NB4 (cell line): ENCODE measurements at places on chromosomes 7 and 10.

GRCh38 chr7:3285652-3286051 is 15.4 kb upstream of the SDK1 start:
- DNase-seq = no peak

DNA sequence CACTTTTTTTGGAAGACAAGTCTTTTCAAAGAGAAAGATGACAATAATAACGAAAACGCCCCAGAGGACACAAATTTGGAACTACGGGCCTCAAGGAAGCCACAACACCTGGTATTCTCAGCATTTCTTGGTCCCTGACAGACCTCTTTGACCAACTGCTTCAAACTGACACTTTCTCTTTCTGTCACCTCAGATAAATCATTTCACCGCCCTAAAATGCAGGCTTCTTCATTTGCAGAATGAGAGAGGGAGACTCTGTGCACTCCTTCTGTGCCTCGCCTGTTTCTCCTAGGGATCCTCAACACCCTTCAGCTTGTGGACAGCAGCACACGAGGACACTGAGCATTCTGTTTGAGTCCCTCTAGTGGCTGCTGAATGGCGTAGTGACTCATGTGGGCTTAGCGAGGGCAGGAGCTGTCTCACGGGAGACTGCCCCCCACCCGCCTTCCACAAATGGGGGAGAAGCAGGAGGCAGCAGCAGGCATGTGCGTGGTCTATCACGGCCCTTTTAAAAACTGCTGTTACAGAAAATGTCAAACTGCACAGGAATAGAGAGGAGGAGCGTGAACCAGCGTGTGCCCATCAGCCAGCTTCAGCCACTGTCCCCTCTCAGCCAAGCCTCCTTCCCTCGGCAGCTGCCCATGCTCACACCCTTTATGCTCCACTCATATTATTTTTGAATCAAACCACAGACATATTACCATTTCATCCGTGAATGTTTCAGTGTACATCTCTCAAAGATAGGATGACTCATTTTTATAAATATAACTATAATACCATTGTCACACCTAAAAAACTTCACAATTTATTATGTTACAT is 41.4 kb downstream of the GSDME start:
- peak; percentile 67 for DNase-seq

GRCh38 chr10:132808383-132809231 is 22.7 kb upstream of the NKX6-2 start:
- DNase-seq = no peak

DNA sequence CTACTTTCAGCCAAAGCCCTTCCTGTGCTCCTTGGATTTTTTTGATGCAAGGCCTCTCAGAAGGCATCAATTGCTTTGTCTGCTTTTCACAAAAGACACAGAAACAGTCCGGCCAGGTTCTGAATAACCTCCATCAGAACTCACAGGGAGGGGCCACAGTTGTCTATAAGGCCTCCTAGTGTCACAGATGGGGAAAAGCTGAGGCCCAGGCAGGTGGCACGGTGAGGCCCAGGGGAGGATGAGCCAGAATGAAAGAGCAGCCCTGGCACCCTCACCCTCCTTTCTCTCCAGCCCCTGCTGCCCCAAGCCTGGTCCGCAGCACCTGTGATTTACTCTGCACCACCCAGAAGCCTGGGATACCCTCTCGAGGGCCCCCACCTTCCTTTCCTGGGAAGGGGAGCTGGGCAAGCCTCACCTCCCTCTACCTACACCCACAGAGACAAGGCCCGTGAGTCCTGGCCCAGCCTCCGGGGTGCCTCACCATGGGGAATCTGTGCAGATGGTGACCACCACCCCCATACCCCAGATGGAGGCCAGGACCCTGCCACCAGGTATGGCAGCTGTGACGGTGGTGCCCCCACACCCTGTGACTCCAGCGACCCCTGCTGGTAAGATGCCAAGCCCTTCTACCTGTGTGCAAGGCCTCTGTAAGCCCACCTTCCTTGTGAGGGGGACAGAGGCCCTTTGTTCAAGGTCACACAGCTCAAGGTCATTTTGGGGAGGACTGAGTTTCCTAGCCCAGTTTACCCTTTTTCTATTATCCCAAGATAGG is 26.2 kb upstream of the ZNF467 start:
- DNase-seq = peak; percentile 61

DNA sequence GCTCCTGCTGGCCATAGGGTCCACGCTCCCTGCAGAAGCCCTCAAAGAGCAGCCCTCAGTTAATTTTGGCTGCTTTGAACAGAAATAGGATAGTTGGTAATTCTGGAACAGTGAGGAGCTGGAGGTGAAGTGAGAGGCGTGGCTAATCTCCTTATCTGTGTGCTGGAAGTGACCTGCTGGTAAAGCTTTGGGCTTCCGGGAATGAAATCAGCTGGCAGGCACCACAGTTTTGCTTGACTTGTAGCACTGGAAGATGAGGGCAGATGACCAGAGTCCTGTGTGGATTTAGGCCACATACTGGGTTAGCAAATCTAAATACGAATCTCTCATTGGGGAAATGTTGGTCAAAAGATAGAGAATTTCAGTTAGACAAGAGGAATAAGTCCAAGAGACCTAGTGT is 10.2 kb downstream of the ATP6V0E2 start:
- DNase-seq = peak; percentile 2

- no peak for DNase-seq
Observed at GRCh38 chr10:112728997-112729396, 221.1 kb upstream of the TCF7L2 start.

- no peak for DNase-seq
Observed at GRCh38 chr10:81874875-81875466, at the start of gene NRG3. TSS of gene NRG3 (plus strand) at chr10:81875194.

DNA sequence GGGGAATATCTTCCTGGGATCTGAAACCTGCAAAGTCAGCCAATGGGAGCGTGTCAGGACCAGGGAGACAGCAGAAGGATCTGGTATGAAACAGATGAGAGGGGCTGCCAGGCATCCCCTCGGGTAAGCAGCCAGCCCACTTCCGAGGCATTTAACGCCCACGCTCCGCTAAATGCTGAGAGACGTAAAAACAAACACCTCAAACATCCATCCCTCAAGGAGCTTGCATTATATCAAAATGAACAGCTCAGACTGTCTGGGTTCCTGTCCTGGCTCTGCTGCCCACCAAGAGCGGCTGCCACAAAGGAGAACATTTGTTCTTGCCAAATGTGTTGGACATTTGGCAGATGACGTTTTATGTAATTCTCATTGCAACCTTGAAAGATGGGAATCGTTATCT is 7.0 kb upstream of the SERPINE1 start:
- DNase-seq = no peak

DNA sequence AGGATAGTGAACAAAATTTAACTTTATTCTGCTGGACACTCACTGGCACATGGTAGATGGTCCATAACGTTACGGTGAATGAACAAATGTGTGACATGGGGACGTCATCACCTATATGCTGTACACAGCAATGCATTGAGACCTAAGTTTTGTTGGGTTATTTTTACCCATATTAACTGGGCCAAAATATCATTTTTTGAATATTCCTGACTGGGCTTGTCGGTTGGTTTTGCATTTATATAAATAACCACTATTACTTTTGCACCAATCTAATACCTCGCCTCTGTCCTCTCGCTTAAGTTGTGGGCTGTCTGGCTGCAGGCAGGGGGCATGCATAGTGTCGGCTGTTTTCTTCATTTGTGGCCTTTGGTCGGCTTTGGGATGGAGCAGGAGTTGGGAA is 161.7 kb downstream of the USP6NL start:
- no peak for DNase-seq

GRCh38 chr7:71482284-71482683 is 350.3 kb downstream of the GALNT17 start:
- no peak for DNase-seq

GRCh38 chr7:17313194-17313593 is 14.7 kb downstream of the AHR start:
- DNase-seq = no peak

DNA sequence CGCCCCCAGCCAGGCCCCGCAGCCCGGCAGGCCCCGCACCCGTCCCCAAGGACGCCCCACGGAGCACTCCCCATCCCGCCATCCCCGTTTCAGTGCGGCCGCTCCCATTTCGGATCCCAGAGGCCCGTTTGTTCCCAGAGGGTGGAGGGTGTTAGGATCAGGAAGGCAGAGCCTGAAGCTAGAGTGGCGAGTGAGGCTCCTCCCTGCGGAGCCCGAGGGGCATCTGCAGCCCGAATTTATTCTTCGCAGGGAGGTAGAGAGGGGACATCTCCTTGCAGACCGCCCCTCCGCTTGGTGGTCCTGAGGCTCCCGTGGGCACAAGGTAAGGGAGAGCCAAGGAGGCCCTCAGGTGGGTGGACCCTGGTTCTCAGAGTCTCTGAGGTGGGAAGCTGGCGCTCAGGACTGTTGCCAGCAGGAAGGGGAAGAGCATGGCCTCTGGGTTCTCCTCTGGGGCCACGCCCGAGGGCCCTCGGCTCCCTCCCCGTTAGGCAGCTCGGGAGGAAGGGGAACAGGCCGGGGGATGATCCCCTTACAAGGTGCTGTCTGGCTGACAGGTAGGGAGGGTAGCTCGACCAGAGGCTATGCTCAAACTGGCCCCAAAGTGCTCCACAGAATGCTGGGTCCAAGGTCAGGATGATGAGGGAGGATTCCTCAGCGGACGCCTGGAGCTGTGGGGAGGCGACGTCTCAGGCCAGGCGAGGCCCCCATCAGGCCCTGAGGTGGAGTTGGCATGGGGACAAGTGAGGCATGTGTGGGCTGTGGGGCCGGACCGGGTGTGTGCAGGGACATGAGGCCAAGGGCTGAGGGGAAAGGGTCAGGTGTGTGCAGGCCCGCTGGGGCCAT is 17.4 kb downstream of the POLL start:
- peak; percentile 35 for DNase-seq

GRCh38 chr10:51768886-51769465 is 69.6 kb upstream of the CSTF2T start:
- DNase-seq = no peak

GRCh38 chr7:80708123-80708522 is 69.7 kb downstream of the CD36 start:
- DNase-seq = no peak

DNA sequence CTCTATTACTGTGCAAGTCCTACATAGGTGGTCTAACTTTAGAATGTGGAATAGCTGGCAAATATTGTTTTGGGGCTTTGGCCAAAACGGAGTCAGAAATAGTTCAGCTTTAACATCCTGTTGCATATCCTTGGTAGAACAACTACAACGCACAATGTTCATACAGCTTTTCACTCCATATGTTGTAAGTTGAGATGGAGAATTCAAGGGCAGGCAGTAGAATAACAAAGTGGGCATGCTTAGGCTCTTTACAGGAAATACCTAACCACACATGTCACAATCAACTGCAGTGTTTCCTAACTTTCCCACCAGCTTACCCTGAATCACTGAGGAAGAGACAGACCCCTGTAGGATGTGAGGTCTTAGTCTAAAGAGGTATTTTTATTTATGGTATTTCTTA is 122.3 kb downstream of the PPP1R3A start:
- DNase-seq = peak; percentile 90

DNA sequence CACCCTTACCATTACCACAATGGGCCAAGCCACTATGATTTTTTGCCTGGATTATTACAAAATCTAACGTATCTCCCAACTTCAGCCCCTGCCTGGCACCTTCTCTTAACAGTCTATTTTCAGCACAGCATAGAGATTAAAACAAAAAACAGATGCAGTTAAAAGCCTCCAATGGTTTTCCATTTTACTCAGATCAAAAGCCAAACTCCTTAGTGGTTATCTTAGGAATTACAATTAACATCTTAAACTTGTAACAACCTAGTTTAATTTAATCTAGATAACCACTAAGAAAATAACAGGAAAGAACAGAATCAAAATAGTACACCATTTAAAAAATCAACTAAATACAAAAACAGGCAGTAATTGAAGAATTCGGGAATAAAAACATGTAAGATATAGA is 43.5 kb downstream of the DNAJC1 start:
- DNase-seq = no peak

DNA sequence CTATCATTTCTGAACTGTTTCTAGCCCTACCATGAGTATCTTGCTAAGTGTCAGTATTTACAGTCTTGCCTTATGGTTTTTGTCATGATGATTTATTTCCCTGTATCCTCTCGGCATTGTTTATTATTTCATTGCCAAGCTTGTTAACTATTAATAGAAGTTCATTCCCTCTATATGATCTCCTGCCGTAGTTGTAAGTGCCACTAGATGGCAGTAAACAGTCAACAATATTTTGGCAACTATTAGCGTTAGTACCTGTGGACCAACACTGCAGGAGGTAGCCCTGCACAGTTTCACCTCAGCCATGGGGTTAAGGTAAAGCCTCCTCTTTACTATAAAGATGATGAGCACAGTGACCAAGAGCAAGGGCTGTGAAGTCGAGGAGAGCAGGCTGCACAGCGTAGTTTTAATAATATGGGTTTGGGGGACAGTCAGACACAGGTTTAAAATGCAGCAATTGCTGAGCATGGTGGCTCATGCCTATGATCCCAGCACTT is 26.1 kb upstream of the CCNJ start:
- peak; percentile 67 for DNase-seq

GRCh38 chr10:26454891-26455290 is 16.8 kb downstream of the APBB1IP start:
- no peak for DNase-seq

GRCh38 chr10:89165923-89166322 is 41.2 kb downstream of the CH25H start:
- DNase-seq = no peak

DNA sequence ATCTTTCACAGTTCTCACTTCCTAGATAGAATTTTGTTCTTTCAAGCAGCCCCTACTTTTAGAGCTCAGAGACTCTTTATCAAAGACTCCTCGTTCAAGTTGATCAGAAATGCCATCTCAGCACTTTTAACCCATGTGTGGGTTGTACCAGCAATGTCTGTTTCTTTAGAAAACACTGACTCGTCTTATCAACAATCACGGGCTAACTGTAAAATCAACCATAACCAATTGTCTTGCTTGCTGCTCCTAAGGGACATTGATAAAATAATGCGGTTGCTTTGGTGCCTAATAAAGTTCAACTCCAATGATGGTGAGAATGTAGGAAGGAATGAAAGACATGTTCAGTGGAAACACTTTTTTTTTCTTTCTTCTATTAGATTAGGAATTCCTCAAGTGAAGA is 12.9 kb upstream of the CDK6 start:
- no peak for DNase-seq

- peak; percentile 63 for DNase-seq
Observed at GRCh38 chr10:63497321-63497720, 23.9 kb upstream of the REEP3 start.

- no peak for DNase-seq
Observed at GRCh38 chr10:6233725-6234277, 31.1 kb downstream of the PFKFB3 start.

DNA sequence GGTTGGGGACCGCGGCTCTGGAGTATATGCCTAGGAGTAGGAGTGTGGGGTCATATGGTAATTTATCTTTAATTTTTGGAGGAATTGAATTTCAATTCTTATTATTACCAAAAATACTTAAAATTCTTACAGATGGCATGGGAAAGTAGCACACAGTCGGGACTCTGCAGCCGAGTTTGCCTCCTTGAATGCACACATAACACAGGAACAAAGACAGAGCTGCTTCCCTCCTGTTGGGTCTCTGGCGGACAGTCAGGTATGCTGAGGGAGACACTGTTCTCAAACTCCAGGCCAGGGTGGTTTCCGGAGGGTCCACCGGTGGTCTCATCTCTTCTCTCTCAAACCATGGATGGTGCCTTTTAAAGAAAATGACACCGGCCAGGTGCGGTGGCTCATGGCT is 32.7 kb downstream of the GRIFIN start:
- DNase-seq = no peak
